Hematopoietic multipotent progenitor cell (in vitro differentiated cells): ENCODE measurements at places on chromosomes 12 and 14.

DNA sequence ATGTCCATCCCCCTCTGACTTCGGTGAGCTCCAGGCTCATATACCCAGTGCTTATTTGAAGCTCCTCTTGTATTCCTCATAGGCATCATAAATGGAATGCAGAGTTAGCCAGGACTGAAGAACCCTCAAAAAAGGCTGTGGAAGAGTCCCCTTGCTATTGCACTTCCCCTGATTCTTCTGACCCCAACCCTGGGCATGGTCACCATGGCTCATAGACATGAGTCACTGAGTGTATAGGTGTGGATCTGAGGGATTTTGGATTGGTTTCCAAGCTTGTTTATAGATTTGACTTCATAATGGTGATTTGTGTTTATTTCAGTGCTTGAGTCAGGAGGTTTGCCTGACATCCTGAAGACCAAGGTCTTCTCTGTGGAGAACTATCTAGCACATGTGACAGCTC is 98.4 kb upstream of the SLC38A2 start:
- DNase-seq, result no peak

DNA sequence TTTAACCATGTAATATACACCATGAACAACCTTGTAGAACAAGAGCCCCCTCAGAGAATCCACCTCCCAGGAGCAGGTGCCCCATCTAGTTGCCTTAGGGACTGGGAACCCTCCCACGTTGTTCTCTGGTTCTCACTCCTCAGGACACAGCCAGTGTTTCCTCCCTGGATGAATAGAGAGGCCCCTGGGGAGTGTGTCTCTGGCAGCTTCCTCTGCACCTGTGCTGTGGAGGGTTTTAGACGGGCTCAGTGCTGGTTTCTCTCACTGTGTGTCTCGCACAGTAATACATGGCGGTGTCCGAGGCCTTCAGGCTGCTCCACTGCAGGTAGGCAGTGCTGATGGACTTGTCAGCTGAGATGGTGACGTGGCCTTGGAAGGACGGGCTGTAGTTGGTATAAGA is 581.3 kb downstream of the TMEM121 start:
- DNase-seq, result no peak

- no peak for DNase-seq
Observed at GRCh38 chr12:105738051-105738450, 400.7 kb downstream of the NUAK1 start.

DNA sequence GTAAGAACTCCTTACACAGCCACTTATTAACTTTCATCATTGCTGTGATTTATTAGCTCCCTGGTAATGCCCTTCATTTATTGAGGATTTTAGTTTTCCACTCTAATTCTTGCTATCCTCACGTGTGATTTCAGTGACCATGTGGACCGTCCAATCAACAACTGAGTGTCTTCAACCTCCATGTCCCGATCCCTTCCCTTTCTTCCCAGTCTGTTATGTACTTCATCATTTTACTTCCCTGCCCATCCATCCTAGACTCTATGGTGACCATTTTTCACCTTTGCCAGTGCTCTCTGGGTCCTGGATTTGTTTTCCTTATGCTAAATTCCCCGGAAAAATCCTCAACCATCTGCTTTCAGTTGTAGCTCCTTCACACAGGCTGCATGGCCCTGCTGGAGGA is 111.0 kb downstream of the MSRB3 start:
- DNase-seq, result no peak
